ENCODE measurements at places on chromosomes 2 and 18.

GRCh38 chr2:42693013-42693615 is 70.8 kb downstream of the OXER1 start:
- DNase-seq = no peak

DNA sequence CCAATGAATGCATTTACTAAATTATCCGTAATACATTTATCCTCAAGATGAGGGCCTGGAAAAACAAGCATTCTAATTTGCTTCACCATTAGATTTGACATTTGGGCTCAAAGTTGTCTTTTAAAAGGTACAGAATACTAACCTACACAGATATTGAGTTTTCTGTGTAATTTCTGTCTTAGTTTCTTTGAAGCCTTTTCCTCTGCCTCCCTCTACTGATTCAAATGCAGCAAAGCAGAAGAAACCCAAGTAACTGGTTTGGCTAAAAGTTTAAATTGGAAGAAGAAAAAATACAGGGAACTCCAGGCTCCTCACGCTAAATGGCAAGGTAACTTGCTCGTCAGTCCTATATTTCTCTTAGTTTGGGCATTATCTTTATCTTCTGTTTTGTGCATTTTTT is 53.3 kb upstream of the SLC5A7 start:
- no peak for DNase-seq

- no peak for DNase-seq
These were observed 47.0 kb downstream of the PLEKHM3 start for GRCh38 chr2:207978177-207978948.

DNA sequence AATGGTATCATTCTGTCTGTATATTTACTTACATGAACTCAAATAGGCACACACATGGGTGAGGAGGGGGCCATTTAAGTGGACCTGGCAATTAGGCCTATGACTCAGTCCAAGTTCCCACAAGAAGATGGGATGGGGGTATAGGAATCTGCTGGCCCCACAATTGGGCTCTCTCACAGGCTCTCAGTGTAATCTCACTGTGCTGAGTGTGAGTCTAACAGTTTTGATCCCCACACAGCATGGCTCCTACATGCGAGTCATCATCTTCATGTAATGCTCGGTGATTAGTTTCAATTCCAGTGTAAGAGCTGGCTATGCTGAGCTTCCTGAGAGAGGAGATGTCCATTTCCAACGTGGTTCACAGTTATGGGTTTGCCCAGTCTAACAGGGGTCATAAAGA is 114.0 kb downstream of the GATA6 start:
- no peak for DNase-seq

GRCh38 chr18:38664929-38665328 is 1099.3 kb upstream of the CELF4 start:
- DNase-seq = no peak

DNA sequence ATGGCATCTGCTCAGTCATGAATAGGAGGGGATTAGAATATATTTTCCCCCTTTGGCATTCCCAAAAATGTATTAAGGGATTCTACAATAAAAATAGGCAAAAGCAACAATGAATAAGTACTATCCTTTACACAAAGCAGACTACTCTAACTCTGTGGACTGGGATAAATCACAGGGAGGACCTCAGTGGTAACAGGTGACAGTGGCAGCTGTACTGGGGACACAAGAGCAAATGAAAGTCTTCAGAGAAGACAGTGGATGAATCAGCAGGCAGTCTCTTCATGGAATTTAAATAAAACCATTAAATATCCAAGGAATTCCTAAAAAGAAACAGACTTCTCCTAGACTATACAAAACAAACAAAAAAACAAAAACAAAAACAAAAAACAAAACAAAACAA is 4.8 kb downstream of the CDH7 start:
- DNase-seq = no peak

GRCh38 chr18:55244546-55244945 is 285.3 kb upstream of the CCDC68 start:
- DNase-seq = no peak

DNA sequence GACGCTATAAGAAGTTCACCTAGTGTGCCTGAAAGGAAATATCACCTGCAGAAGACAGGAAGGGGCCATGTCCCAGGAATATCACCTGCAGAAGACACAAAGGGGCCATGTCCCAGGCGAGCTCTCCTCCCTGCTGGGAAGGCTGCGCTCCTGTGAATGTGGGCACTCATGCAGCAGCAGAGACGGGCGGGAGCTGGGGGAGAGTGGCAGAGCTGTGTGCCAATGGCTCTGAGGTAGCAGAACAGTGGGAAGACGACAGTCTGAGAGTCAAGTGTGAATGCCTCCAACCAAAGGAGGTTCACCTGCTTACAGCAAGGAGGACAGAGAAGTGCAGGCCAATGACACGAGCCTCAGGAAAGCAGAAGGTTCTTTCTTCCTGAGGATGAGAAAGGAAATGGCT is 117.9 kb upstream of the SALL3 start:
- no peak for DNase-seq

GRCh38 chr2:103734911-103735310 is 973.1 kb downstream of the TMEM182 start:
- no peak for DNase-seq

DNA sequence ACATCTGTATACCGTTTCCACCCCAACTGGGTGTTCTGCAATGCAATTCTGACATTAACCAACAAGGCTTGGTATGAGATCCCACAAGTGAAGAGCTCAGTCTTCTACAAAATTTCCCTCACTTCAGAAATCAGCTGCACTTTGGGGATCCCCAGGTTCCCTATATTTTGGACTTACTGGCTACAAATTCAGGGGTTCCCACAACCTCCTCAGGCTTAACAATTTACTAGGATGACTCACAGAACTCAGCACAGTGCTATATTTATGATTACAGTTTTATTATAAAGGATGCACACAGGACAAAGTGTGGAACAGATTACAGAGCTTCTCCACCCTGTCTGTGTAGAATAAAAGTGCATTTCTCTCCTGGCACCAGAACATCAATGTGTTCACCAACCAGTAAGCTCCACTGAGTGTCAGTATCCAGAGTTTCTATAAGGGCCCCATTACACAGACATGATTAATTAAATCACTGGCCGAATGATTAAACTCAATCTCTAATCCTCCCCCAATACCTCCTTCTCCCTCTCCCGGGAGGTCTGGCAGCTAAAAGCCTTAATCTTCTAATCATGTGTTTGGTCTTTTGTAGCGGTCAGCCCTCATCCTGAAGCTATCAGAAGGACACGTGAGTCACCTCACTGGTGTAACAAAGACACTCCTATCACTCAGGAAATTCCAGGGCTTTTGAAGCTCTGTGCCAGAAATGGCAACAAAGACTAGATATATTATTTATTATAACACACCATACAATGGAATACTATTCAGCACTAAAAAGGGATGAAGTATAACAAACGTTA is 84.6 kb downstream of the SLC66A3 start:
- DNase-seq = no peak

Measured in stimulated activated CD4-positive, alpha-beta T cell treated with anti-CD3 and anti-CD28 coated beads, TNF-alpha, amount 100 ng/mL, for 24 hours (primary cell).